Activated CD8-positive, alpha-beta memory T cell treated with anti-CD3 and anti-CD28 coated beads for 24 hours (primary cell): ENCODE measurements at places on chromosomes 2 and 18.

- no peak for DNase-seq
Observed at GRCh38 chr18:50924372-50924771, 43.5 kb upstream of the ELAC1 start.

GRCh38 chr2:204220896-204221295 lies 284.3 kb downstream of the ICOS start:
- DNase-seq: no peak

GRCh38 chr2:98170076-98170475 lies 83.1 kb downstream of the VWA3B start:
- DNase-seq: no peak

DNA sequence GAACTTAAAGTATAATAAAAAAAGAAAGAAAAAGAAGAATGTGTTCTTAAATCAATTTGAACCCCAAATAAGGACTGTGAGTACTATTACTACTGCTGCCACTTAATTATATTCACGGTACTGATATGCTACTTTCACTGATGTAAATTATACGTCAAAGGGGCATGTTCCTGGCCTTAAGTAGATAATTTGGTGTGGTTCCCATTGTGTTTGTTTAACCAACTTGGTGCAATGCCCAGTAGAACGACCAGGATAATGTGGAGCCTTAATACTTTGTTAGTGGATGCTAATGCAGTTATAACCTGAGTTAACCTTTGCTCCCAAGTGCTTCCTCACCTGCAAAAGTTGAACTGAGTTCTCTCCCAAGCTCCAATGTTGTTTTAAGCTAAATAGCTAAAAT lies 142.0 kb downstream of the NR4A2 start:
- no peak for DNase-seq

- no peak for DNase-seq
Observed at GRCh38 chr18:37254236-37254754, 311.3 kb downstream of the CELF4 start.

DNA sequence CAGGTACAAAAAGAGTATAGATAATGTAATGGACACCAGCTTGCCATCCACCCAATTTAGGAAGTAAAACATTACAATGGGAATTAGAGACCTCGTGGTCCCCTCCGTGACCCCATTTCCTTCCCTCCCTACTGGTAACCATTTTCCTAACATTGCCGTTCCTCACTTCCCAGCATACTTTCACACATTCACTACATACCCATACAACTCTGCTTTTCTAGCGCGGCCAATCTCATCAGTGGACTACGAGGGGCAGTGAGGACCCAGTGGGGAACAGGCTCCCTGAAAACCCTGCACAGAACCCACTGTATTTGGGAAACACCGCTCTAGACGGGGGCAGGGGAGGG lies 1.1 kb downstream of the ENOSF1 start:
- no peak for DNase-seq

GRCh38 chr18:55744206-55744605 lies 156.2 kb upstream of the TCF4 start:
- DNase-seq: no peak

- DNase-seq: no peak
Observed at GRCh38 chr2:221943076-221943810, 355.6 kb downstream of the PAX3 start.

DNA sequence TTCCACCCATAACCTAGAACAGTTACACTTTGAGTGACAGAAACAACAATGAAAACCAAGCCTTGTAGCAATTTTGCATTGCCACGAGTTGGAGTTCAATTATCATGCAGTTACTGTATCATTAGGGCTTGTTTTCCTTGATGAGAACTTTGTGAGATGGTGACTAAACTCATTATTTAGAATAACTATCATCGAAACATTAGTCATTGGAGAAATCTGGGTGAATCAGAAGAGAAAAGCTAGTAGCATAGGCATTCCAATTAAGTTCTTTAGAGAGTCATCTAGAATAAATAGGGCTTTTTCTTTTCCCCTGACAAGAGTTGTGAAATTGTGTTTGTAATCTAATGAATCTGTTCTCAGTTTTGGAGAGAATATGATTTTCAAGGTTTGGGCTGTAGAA lies 122.8 kb upstream of the DOCK10 start:
- DNase-seq: no peak

DNA sequence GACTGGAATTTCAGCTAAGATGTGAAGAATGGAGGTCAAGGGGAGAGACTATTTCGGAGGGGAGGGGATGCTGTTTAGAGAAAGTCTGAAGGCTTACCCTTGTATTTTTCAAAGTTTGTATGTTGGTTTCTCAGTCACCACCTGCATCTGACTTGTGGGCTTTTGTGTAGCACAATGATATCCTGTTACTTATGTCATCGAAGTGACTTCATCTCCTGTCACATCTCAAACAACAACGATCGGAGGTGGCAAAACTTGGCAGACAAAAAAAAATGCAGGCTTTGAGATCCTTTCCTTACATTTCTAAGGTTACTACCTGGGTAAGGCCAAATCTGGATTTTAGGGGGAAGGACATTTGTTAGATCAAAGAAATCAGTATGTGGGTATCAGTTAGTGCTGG lies 11.7 kb upstream of the CXCR4 start:
- no peak for DNase-seq

- no peak for DNase-seq
Observed at GRCh38 chr2:74374509-74375205, 5.5 kb downstream of the DCTN1 start.

GRCh38 chr2:102872388-102872787 lies 110.6 kb downstream of the TMEM182 start:
- DNase-seq: no peak

DNA sequence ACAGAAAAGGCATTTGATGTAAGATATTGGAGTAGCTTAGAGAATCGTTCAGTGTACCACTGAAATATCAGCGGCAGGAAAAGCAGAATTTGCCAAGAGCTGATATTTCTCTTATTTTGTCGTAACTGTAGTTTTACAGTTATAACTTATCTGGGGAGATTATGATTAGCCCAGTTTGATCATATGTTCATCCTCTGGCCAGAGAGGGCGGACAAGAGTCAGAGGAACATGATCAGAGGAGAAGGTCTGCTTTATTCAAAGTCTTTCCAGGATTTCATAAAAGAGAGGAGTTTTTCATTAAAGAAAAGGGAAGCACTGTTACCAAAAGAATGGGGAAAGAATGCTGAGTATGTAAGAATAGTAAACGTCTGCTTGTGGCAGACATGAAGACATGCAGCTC lies 1655.6 kb downstream of the DPP10 start:
- no peak for DNase-seq

DNA sequence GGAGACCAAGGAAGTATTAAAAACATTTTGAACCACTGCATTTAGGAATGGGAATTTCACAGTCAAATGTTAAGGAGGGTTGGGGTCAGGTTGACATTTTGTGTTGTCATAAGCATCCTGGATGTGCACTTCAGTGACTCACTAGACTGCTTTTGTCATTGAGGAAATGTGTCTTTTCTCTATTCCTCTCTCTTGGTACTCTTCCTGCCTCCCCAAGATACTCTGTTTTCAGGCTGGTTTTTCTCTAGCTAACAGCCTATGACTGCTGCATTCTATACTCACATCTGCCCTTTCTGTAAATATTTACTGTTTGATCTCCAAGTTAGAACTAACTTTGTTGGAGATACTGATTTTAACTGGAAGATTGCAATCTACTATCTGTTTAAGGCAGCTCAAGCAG lies 23.4 kb downstream of the XRCC5 start:
- DNase-seq: no peak

DNA sequence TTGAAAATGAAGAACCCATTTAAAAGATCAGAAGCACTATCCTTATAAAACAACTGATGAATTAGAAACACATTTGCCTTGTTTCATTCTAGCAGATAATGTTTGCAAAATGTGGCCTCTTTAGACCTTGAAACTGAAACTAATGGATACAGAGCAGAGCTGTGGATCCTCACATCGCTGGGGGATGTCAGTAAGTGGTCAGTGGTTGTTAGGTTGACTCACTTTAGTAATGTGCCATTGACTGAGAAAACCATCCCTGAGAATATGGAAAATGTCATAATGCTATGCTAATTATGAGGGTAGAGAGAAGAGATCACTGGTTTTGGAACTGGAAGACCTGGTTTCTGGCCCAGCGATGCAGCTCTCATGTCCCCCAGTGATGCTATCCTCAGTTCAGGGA lies 176.7 kb downstream of the MYO1B start:
- DNase-seq: no peak

DNA sequence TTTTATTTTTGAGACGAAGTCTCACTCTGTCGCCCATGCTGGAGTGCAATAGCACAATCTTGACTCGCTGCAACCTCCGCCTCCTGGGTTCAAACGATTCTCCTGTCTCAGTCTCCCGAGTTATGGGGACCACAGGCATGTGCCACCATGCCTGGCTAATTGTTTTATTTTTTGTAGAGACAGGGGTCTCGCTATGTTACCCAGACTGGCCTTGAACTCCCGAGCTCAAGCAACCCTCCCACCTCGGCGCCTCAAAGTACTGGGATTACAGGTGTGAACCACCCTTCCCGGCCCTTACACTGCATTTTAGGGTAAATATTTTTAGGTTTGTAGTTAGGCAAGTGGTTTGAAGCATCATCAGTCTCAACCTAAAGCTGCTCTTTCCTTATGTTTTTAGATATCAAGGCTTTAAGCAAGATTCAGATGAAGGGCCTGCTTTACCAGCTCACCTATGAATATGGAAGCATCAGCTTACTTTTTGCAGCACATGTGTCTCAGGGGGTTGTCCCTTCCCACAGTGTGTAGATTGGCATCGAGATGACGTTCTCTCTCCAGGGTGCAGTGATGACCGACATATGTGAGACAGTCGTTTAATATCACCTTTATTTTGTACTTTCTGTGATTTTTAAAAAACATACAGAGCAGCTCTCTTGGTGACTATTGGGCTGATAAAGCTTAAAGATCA lies 47.2 kb downstream of the ATIC start:
- no peak for DNase-seq

GRCh38 chr2:13616059-13616458 lies 899.3 kb downstream of the TRIB2 start:
- DNase-seq: no peak

GRCh38 chr2:158004126-158004764 lies 97.4 kb upstream of the UPP2 start:
- DNase-seq: no peak

DNA sequence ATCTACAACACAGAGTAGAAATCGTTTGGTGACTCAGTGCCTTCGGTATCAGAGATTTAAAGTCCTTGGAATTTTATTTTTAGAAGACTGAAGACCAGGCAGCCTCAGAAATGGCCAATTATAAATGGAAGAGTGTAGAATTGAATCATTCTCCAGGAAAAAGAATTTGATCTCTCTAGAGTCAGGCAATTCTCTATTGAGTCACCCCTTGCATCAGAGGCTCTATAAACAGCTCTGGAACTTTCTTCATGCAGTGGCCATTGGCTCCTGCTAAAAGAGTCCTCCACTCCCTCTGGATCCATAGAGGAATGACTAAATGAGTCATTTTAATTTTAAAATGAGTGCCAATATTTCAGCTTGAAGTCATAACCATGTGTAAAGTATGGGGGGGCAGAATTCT lies 816.2 kb downstream of the TDRD15 start:
- no peak for DNase-seq

- DNase-seq: no peak
Observed at GRCh38 chr2:235570966-235571692, 77.3 kb downstream of the AGAP1 start.

DNA sequence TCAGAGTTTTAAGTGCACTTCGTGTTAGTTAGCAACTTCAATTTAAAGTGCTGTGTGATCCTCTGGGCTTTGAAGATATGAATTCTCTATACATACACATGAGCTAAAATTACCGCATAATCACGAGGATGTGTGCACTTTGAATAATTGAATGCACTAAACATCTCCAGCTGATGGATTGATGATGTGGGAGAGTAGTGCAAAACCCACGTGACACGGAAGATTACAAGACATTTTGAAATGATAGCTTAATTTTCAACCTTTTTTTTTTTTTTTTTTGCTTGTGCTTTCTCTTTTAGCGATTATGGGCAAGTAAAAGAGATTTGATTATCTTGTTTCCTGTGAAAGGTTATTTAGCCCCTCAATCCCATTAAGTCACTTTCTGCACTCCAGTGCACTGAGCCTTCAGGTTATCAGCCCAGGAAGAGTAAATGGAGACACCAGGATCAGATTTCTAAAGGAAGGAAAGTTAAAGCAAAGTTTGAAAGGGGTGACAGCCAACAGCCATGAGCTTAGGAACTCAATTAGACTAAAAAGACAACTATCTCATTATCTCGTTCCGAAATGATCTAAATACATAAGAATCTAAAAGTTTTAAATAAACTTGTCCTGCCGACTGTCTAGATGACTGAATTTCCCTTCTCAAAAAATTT lies 81.6 kb downstream of the CDK15 start:
- DNase-seq: no peak

- no peak for DNase-seq
Observed at GRCh38 chr18:1965016-1965415, 606.3 kb downstream of the METTL4 start.
